NT2/D1 (cell line): ENCODE measurements at places on chromosomes 4 and X.

DNA sequence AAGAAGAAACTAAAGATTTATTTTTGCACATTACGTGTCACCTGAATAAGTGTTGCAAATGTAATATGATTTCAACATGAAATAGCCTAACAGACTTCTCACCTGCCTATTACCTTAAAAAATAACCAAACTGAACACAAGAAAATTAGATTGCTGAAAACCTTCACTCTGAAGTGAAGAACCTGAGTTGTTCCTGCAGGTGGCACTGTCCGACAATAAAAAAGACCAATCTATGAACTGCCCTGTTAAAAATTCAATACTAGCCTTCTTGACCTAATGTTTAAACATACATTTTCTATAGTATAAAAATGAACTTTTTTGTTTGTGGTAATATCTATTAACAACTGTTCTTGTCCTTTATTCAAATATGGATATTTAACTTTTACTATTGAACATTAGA lies 69.2 kb upstream of the PNPLA4 start:
- peak; percentile 8 for DNase-seq

GRCh38 chrX:19799319-19800182 lies 87.8 kb downstream of the SH3KBP1 start:
- DNase-seq, result no peak

DNA sequence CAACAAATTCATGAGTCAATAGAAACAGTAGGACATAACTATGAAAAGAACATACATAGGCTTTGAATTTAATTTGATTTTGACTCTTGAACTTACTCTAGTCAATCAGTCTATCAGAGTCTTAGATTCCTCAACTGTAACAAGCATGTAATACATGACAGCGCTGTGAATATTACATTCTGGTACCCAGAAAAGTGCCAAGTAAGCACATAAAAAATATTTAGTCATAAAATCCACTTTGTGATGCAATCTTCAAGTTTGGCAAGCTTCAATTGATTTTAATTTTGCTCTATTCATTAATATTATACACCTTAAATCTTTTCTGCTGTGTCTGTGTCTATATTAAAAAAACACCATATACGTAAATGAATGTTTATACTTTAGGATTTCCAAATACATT lies 483.3 kb downstream of the PRR32 start:
- no peak for DNase-seq

- no peak for DNase-seq
Observed at GRCh38 chrX:117936118-117936517, 180.5 kb downstream of the KLHL13 start.

GRCh38 chr4:112213091-112213490 lies 18.5 kb upstream of the AP1AR start:
- DNase-seq, result no peak

DNA sequence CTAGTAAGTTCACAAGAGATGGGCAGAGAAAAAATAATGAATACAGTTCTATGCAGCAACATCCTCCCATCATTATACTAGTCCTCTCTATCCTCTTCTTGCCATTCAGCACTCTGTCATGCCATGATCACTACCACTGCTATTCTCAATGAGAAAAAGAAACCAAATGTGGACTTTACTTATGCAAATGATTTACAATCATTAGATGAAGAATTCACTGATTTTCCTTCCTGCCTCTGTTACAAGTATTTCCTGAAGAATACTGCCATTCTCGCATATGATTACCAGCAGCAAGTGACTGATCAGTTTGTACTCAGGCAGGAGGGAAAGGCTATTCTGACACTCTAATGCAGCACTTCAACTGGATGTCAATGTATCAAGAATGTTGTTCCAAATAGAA lies 50.3 kb downstream of the WDFY3 start:
- DNase-seq, result peak; percentile 8

- no peak for DNase-seq
Observed at GRCh38 chr4:4641661-4642495, 100.0 kb upstream of the STX18 start.

DNA sequence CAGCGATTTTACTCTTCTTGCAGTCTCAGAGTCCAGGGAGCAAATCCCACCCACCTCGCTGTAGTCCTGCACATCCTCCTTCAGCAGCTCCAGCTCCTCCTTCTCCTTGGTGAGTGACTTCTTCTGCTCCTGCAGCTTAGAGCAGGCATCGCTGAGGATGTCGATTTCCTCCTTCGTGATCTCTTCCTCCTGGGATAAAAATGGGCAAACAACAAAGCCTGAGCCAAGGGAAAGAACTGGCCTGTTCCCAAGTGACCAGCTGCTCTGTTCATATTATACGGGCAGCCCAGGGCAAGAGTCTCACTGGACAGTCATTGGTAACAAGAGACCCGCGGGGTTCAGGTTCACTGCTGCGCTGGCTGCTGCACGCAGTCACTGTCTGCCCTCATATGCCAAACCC lies 26.2 kb downstream of the FGFR3 start:
- no peak for DNase-seq

DNA sequence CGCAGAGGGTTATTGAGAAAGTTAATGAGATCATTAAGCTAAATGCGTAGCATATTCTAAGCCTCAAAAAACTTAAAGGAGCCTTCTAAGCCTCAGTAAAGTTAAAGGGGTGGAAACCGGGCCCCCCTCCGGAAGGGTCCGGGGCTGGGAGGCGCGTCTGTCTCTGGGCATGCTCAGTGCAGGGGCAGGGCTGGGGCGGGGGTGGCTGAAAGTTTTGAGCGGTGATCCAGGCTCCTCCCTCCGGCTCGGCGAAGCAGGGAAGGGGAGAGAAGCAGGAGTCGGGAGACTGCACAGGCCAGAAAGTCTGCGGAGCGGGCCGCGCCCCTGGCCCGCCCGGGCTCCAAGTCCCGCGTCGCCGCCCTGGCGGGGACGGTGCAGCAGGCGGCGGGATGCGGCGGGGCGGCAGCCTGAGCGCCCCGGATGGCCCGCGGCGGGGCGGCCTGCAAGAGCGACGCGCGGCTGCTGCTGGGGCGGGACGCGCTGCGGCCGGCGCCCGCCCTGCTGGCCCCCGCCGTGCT lies at the start of gene EVC:
Gene EVC, plus strand, starts transcription at position 241 of the 518 bp plus-strand sequence. Its CDS starts 180 bp downstream, at position 421.
- peak; percentile 66 for DNase-seq

- DNase-seq, result no peak
Observed at GRCh38 chr4:183284965-183285364, 35.1 kb downstream of the CLDN22 start.

DNA sequence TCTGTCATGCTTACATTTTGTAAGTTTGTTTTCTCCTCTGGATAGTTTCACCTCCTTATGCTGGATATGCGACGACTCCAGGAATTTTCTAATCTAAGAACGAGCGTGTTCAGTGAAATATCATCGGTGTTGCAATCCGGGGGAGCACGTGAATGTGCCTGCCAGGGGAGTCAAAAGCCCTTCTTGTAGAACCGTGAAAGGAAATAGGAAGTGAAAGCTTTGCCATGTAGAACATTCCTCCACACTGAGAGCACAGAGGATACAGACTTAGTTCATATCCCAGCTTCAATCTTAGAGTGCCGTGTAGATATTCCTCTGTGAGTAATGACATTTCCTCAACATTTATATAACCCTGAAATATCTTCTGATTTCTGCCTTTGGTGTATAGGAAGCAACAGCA lies 121.2 kb downstream of the VEGFC start:
- DNase-seq, result no peak

DNA sequence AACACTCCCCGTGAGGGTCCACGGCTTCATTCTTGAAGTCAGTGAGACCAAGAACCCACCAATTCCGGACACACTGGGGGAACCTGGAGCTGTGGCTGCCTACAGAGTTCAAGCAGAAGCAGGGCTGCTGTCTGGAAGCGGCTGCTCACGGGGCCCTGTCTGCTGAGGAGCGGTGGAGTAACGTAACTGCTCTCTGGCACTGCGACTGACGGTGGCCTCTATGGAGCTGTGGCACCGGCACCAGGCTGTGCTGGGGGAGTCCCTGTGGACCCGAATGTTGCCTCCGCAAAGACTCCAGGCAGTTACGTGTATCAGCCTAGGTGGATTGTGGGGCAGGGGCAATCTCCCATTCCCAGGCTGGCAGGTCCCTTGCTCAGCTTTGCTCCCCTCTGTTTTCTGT lies 703.3 kb upstream of the FRG1 start:
- no peak for DNase-seq

GRCh38 chr4:165516281-165516833 lies 137.5 kb downstream of the CPE start:
- no peak for DNase-seq
